Activated naive CD8-positive, alpha-beta T cell treated with anti-CD3 and anti-CD28 coated beads for 36 hours (primary cell): ENCODE measurements at places on chromosomes 4 and X. TPM values are rescaled to one million over a fixed set of nuclear protein-coding genes. Genes with fewer than 3 reads are reported as not detected.

The KLKB1 gene
- total RNA-seq = not detected

The LDB2 gene
- total RNA-seq = not detected

The TCEAL7 gene
- total RNA-seq = not detected

GRCh38 chrX:119871245-119871598 is 311 bp downstream of the RNF113A start:
- DNase-seq = no peak

- DNase-seq = no peak
Observed at GRCh38 chr4:17195461-17196275, 297.2 kb upstream of the LDB2 start.

DNA sequence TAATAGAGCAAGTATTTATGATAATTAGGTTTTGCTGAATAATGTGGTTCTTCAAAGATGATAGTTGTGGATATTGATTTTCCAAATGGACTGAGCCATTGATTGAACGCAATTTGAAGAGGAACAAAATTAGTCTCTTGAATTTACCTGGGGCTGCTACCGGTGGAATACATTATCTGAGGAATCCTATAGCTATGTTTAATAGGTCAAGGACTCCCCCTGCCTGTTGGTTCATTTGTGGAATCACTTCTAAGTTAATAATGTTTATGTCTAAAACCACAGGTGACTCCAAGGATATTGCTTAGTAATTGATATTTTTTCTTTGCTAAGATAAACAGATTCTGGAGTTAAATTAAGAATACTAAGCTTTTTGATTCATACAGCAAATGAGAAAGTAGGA is 576.0 kb upstream of the PABPC4L start:
- no peak for DNase-seq

DNA sequence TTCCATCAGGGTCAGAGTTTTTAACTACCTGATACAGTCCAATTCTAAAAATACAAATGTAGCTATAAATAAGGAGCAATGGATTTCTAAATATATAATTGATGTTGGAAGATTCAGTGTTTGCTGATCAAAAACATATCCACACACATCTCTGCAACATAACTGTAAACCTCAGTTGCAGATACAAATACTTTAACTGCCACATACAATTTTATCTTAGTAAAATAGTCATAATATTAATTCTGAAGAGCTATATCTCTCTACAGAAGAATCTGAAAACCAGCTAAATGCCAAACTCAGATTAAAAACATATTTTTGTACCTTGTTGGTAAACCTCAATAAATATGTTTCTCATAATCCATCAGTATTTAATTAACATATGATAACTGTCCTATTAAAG is 674.3 kb upstream of the INTU start:
- no peak for DNase-seq

DNA sequence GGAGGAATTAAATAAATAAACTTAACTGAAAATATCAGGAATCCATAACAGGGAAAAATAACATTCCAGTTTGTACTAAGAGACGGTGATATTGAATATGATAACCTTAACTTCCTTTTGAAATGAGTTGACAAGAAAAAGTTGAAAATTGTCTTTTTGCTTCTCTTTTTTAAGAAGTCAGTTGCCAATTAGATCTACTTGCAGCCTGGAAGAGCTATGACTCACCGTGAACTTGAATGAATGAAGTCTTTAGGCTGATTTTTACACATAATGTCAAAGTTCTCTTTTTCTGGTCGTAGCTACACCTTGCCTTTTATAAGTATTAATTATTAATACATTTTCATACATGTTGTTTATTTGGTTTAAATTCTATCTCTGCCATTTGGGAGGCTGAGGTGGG is 94.4 kb upstream of the HPGD start:
- no peak for DNase-seq

DNA sequence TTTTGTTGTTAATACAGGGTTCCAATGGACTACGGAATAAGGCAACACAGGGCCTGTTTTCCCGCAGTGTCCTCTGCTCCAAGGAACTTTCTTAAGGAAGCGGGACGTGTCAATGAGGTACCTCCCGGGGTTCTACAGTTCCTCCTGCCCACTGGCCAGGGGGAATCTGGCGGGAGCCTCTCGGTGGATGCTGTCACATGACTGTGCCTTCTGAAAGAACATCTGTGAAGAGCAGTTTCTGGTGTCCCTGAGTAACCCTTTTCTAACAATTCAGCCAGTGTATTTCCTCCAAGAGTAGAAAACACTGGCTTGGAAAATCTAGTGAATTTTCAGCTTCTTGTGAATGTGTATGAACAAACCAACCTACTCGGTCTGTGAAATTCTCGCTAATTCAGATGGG is 32.7 kb downstream of the MFAP3L start:
- no peak for DNase-seq

DNA sequence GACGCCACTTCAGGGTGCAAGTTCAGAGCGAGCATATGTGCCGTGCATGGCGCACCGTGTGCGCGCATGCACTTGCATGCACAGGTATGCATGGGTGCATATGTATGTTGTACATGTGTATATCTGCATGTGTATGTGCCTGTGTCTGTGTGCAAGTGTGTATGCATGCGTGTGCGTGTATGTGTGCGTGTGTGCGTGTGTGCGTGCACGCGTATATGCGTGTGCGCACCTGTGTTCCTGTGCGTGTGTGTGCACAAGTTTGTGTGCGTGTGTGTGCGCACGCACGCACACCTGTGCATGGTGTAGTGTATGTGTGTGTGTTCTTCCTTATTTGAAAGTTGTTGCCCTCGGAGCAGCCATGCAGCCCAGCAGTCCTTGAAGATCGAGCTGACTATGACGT is 76.8 kb downstream of the GPR143 start:
- no peak for DNase-seq

GRCh38 chr4:88729146-88729760 is 31.6 kb upstream of the NAP1L5 start:
- no peak for DNase-seq

DNA sequence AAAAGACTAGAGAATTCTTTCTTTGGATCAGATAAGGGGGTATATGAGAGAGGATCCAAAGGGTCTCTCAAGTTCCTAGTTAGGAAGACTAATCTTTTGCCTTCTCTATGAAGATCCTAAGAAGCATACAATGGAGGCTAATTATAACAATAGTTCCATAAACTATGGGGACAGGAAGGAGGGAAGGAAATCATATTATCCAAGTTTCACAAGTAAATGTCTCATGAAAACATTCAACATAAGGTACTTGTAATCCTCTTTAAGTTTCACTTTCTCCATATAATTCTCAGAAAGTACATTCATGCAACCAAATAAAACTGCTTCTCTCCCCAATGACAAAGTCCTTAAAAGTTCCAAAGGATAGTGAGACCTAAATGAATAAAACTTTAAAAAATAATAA is 27.1 kb downstream of the STX18 start:
- no peak for DNase-seq
